ENCODE measurements at places on chromosomes 5 and 9.

DNA sequence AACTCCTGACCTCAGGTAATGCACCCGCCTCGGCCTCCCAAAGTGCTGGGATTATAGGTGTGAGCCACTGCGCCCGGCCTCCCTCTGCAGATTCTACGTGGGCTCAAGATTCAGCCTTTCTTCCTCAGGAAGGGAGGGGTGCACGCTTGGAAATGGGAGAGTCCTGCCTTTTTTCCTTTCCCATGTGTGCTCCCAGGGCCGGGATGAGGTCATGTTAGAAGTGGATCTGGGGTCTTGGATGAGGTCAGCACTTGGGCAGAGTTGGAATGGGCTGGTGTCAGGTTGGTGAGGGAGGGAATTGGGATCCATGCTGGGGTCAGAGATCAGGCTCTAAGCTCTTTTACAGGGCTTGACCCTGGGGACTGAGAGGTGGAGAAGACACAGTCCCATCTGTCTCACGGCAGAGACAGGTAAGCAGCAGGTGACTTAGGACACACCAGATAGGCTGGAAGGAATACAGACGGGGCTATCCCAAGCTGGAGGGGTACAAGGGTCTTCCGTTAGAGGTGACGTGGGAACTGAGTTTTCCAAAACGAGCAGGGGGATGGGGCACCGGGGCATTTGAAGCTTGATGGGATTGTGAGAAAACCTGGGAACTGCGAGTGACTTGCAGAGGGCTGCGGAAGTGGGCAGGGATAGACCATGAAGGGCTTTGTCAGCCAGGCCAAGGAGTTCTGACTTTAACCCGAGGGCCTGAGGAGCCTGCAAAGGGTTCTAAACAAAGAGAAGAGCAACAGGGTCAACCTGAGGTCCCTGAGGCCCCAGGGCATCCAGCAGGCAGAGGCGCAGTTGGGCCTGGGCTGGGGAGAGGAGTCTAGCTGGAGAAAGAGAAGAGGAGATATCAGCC is 1.8 kb upstream of the AQP7 start:
- DNase-seq = no peak

DNA sequence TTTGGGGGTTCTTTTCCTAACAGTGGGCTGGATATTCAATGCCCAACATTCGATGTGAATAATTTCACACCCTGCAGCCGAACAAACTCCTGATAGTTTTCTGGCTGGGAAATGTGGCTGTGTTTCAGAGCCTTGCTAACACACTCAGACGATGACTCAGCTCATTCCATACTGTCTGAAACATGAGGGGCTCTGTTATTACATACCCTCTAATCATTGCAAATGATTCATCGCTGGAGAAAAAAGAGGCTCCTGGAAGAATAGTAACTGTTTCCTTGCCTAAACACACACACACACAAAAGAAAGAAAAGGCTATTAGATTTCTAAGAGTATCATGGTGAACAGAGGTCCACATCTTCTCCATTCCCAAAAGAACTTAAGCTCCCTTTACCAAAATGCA is 75.8 kb downstream of the OXCT1 start:
- DNase-seq = no peak

DNA sequence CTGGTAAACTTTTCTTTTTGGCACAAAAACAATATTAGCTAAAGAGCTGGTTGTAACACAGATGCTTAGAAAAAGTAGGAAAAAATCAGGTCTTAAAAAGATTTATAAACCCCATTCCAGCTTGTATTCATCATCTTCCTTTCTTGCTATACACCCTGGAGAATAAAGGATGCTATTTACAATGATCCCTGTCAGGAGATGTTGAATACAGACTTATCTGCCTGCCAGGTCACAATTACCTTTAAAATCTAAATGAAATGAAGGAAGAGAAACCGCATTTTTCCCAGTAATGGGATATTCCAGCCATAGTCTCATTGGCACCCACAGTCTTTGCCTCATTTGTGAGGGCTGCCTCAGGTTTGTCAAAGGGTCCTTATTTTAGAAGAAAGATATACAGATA is 394.1 kb upstream of the WWC1 start:
- no peak for DNase-seq

DNA sequence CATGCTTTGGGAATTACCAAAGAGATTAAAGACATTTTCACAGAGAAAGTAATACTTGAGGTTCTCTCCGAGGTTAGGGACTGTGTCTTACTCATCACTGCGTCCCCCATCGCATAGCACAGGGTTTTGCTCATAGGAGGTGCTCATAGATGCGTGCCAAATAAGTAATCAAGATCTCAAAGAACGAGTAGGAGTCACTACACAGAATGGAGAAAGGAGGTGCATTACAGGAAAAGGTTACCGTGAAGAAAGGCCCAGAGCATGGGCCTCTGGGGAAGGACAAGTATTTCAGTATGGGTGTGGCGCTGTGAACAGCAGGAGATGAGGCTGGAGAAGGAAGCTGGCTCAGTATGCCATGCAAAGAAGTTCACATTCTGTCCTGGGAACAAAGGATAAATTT is 182.4 kb downstream of the ACTL7B start:
- DNase-seq = no peak

- DNase-seq = no peak
Observed at GRCh38 chr5:109256486-109256885, 153.3 kb downstream of the PJA2 start.

- DNase-seq = no peak
Observed at GRCh38 chr9:36029765-36030528, 6.8 kb upstream of the RECK start.

- DNase-seq = no peak
Observed at GRCh38 chr5:37696190-37697021, 143.4 kb downstream of the GDNF start.

GRCh38 chr9:77827104-77827784 is 179.1 kb upstream of the GNA14 start:
- DNase-seq = no peak

- DNase-seq = peak; percentile 93
Observed at GRCh38 chr9:107425101-107426025, 64.2 kb downstream of the KLF4 start.

DNA sequence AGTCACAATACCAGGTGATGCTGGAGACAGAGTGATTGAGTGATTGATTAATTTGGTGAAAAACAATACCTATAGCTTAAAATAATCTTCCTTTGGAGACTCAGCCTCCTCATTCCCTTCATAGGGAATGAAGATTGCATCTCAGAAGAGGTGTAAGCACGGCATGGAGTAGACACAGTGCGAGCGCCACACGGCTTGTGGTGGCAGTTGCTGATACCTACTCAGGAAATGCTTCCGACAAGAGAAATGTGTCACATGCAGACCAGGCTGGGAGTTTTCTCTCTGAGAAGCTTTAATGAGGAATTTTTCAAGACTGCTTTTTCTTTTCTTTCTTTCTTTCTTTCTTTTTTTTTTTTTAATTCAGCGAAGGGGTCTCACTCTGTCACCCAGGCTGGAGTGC is 211.8 kb upstream of the OTULINL start:
- no peak for DNase-seq

GRCh38 chr9:4038182-4038723 is 261.6 kb downstream of the GLIS3 start:
- DNase-seq = no peak

DNA sequence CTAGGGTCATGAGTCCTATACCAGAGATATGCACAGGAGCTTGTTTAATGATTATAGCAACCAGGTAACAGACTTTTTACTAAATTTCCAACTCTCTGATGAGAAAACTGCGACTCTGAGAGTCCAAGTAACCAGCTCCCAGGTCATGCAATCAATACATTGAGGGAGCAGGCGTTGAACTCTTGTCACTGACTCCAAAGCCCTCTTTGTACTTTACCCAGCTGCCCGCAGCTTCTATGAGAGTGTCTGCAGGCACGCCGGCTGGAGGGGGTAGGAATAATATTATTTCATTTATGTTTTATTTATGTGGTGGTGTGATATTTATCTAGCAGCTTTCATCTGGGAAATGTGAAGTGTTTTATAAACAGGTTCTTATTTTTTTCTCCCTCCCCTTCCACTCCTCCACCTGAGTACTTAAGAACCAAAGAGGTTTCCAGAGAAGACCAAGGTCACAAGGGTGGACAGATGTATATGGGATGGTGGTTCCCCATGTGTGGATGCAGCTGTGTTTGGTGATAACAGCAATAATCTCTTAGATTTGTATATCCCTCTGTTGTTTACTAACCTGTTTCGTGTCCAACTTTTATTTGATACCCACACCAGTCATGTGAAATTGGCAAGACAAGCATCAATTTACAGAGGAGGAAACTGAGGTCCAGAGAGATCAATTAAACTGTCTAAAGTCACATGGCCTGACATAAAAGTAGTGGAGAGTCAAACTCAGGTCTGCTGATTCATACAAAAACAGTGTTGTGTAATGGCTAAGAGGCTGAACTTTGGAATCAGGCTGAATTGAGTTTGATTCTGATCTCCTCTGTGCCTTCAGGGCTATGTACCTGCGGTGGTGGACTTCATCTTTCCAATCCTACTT is 140.2 kb upstream of the TRIM32 start:
- DNase-seq = no peak
